ENCODE measurements at places on chromosomes 11 and 22.
A peak's percentile ranks its signal among the peaks of the same experiment; 100 is the strongest.

GRCh38 chr11:122642472-122642922 lies 13.0 kb upstream of the UBASH3B start:
- no peak for DNase-seq

GRCh38 chr11:35541621-35542375 lies 16.4 kb upstream of the PAMR1 start:
- no peak for DNase-seq

DNA sequence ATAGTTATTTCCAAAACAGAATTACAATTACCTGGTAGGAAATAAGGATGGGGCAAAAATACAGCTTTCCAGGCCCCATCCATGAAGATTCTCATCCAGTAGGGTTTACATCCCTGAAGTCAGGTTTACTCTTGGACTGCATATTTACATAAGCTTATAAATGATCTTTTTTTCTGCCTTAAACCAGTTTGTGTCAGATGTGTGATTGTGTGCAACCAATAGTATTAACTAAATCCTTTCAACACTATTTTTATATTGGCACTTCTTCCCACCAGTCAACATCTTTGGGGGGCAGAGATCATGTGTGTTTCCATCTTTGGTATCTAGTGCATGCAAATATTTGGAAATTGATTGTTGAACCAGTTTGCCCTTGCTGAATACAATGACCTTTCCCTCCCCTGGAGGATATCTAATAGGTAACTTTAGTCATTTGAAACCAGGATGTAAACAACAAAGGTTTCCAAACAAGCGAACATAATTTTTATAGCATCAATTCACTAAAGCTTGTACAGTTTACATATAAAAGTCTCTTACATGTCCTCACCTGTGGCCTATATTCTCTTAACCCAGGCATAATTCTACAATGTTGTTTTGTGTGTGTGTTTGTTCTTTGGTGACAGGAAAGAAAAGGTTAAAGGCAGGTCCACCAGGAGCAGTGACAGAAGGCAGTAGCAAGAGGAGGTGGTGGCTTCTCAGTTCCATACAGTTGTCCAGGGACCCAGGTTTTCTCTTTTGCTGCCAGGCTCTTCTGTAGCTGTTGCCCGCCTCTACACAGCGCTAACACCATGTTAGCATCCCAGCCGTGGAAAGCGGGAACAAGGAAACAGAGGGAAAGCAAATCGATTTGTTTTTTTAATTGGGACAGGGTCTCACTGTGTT lies 1.7 kb upstream of the ME3 start:
- no peak for DNase-seq

DNA sequence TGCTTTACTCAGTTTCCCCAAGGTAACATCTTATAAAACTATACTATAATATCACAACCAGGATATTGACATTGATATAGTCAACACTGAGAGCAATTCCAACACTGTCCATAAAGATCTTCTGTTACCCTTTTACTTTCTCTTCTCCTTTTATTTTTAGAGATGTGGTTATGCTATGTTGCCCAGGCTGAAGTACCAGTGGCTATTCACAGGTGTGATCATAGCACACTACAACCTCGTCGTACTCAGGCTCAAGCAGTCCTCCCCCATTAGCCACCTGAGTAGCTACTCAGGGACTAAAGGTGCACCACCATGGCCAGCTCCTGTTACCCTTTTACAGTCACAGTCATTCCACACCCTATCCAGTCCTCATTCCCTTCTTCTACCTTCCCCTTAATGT lies 119.7 kb downstream of the CWF19L2 start:
- DNase-seq, result no peak

DNA sequence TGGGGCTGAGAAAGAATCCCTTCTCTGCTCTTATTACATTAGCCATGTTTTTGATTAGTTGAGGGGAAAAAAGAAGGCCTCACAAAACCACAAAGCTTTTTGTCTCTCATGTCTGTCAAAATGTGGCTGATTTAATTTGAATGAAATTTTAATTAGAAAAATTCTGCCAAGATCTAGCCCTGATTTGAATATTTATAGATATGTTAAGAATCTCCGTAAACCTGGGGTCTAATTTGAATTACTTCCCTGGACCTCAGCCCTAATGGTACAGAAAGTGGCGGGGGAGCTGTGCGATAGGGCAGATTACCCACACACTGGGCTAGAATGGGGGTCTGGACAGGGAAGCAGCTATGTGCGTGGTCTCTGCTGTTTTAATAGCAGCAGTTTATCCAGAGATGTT lies 141.3 kb upstream of the TTC12 start:
- no peak for DNase-seq

GRCh38 chr11:75350743-75351540 lies 519 bp downstream of the ARRB1 start:
- peak; percentile 87 for DNase-seq

GRCh38 chr11:46183819-46184218 lies 62.6 kb upstream of the PHF21A start:
- no peak for DNase-seq

GRCh38 chr11:30435488-30435887 lies 112.6 kb downstream of the ARL14EP start:
- no peak for DNase-seq

GRCh38 chr11:119854521-119854920 lies 125.5 kb upstream of the NECTIN1 start:
- no peak for DNase-seq

- DNase-seq, result peak; percentile 58
Observed at GRCh38 chr11:67345920-67346819, 7.2 kb downstream of the POLD4 start.

GRCh38 chr11:69852056-69852455 lies 32.8 kb upstream of the FGF3 start:
- DNase-seq, result no peak

GRCh38 chr22:26983311-26983710 lies 325.9 kb downstream of the MIAT start:
- DNase-seq, result no peak

DNA sequence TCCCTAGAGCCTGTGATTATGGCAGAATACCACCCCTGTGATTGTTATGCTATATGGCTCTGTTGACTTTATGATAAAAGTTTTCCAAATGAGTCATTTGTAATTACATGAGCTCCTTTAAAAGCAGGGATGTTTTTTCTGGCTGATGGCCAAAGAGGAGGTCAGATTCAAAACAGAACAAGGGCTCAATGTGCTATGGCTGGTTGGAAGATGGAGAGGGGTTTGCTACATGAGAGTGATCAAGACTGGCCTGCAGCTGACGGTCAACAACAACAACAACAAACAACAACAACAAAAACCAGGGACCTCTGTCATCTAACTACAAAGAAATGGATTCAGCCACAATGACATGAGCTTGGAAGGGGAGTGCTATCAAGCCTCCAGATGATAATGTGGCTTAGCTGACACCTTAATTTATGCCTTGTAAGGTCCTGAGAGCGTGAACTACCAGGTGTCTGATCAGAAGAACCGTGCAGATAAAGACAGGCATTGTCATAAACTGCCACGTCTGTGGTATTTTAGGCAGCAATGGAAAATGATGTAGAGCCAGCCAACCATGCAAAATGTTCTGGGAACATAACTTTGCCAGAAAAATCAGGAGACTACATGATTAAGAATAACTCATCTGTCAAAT lies 47.2 kb downstream of the PIWIL3 start:
- no peak for DNase-seq

All from inflammatory macrophage treated with lipopolysaccharide for 1 hour (primary cell).